ENCODE measurements at places on chromosomes 1 and 21.

DNA sequence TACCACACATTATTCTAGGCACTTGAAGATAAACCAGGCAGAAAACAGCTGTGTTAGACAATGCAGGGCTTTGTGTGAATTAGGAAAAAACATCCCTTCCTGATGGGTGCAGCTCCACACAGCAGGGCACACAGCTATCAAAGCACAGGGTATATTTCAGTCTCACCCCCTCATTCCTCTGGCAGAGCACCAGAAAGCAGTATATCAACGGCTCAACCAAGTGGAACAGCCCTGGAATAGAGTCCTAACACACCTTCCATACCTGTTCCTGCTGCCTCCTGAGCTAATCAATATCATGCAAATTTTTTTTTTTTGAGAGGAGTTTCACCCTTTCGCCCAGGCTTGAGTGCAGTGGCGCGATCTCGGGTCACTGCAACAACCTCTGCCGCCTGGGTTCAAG is 32.1 kb downstream of the LYST start:
- no peak for DNase-seq

GRCh38 chr1:174157157-174157806 is 2.0 kb upstream of the RABGAP1L start:
- DNase-seq, result no peak

DNA sequence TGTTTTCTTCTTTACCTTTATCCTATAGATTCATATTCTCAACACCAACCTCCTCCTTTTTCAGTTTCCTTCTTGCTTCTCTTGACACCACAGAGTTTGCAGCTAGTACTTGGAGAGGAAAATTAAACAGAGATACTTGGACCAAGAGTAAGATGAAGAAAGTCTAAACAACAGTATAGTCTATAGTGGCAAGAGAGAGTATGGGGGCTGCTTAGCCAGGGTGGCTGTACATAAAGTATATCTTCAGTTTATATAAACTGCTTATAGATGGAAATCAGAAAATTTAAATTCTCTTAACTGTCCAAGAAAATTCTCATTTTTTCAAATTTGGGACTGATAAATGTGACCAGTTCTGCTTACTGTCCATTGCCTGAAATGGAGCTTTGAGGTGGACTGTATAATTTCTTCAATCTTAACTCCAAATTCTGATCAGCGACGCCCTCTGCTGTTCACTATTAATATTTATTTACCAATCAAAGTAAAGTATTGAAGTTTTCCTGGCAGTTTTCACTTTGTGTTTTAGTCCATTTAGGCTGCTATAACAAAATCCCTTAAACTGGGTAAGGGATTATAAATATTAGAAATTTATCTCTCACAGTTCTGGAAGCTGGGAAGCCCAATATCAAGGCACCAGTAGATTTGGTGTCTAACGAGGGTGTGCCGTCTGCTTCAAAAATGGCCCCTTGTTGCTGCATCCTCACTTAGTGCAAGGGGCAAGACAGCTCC is 14.8 kb upstream of the METTL18 start:
- no peak for DNase-seq

- DNase-seq, result no peak
Observed at GRCh38 chr1:234645964-234646363, 36.0 kb upstream of the IRF2BP2 start.

- DNase-seq, result no peak
Observed at GRCh38 chr1:172559572-172560210, 26.7 kb downstream of the SUCO start.

DNA sequence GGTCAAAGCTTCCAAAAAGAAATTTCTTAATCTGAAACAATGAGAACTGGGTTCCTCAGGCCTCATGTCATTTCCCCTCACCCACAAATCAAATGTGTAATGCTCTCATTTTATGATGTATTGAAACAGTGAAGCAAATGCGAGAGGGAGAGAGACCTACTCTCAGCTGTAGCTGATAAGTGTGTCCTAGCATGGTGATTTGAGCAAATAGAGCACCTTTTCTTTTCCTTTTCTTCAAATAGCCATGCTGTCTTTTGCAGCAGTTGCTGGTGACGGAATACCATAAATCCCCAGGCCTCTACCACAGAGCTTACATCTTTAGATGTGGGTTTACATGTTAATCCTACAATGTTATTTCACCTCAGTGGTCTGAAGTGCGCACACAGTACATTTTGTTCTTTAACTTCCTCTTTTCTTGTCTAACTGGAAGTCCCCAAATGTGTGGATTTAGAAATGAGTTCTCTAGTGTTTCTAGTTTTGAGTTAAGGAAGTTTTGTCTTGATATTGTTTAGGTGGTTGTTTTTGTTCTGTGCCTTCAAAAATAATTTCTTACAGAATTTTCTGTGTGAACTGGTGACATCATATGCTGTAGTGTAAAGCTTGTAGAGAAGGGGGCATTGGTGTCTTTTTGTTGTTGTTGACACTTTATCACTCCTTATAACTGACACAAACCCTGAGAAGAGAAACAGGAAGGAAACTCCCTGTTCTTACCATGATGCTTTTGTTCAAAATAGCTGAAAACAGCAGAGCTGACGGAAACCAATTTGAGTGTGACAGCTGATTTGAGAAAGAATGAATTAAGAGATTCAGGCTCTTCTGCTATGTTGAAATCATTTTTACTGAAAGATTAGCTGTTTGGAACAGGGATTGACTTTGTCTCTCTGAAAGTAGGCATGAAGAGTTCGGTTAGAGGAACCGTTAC is 12.2 kb downstream of the SMAP2 start:
- no peak for DNase-seq

- DNase-seq, result no peak
Observed at GRCh38 chr1:106223213-106223612, 833.3 kb upstream of the PRMT6 start.

GRCh38 chr21:46078978-46079351 is 18.9 kb upstream of the COL6A2 start:
- DNase-seq, result no peak

DNA sequence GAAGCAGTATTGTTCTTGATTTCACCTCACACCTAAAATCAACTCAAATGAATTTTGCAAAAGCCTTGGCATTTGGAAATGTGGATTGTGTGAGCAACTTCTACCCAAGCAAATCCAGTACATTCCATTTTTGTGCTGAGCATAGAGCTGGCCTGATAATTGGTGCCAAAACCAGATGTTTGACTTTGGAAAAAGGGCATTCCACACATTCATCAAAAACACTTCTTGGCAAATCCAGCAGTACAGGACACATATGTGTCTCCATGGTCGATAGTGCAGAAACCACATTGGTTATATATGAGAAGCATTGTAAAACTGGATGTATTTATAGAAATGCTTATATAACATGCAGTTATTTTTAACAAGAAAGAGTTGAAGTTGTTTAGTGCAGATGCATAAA is 210.4 kb downstream of the KCNK2 start:
- DNase-seq, result no peak

DNA sequence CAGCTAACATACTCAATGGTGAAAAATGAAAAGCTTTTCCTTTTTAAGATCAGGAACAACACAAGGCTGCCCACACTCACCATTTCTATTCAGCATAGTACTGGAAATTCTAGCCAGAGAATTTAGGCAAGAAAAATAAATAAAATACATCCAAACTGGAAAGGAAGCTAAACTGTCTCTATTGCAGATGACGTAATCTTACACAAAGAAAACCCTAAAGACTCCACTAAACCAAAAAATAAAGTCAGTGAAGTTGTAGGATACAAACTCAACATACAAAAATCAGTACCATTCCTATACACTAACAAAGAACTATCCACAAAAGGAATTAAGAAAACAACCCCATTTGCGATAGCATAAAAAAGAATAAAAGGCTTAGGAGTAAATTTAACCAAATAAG is 181.2 kb downstream of the BRINP3 start:
- no peak for DNase-seq

DNA sequence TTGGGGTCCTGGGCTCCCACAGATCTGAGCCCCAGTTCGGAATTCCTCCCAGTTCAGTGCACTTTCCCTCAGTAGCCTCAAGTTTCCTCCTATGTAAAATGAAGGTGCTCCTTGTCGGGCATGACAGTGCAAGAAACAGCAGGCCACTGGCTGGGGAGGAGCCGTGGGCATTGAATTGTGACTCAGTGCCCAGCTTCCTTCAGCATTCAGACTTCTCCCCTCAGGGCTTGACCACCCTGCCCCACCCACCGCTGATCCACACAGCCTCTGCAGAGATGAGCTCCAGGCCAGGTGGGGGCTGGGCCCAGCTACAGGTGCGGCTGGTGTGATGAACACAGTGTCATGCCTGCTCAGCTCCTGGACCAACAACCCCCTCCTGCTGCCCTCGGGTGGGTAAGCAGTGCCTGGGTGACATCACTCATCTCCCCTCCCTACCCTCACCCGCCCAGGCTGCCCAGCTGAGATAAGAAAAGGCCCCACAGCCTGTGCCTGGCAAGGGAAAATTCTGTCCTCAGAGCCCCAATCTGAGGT is 4.9 kb downstream of the MOB3C start:
- DNase-seq, result peak; percentile 45

Data from stomach (tissue), 19 donors.